Epithelial cell of proximal tubule (primary cell): ENCODE measurements at places on chromosomes 11 and 22. TPM values are rescaled to one million over a fixed set of nuclear protein-coding genes. Genes with fewer than 3 reads are reported as not detected.

DNA sequence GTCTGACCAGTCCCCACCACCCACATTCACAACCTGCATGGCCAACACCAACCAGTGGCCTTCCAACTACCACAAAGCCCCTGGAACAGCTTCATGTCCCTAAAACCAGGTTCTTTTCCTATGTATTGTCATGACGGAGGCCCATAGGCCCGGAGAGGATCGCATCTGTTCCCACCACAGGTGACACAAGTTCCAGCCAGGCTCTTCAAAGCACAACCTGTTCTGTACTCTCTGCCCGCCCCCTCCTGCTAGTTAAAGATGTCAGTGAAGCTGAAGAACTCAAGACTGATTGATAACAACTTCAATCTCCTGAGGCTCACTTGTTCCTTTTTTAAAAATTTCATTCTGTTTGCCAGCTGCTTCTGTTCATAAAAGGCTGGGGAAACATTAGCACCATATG, 121.1 kb upstream of the GUCY1A2 start:
- no peak for DNase-seq

- DNase-seq, result no peak
These were observed 23.7 kb upstream of the RFPL3 start for GRCh38 chr22:32333769-32334659.

TRIM34 gene
- total RNA-seq, result 2.4 and 7.8 TPM in 2 replicates

GRCh38 chr11:85539029-85539689, 88.0 kb downstream of the DLG2 start:
- no peak for DNase-seq

CCDC34 gene
- 5.7 and 8.0 TPM in 2 replicates for total RNA-seq

C11orf91 gene
- total RNA-seq, result not detected in 2 replicates
